ENCODE measurements at places on chromosomes 2 and 18.

GRCh38 chr2:6337472-6337820 is 528.3 kb downstream of the CMPK2 start:
- DNase-seq: no peak

DNA sequence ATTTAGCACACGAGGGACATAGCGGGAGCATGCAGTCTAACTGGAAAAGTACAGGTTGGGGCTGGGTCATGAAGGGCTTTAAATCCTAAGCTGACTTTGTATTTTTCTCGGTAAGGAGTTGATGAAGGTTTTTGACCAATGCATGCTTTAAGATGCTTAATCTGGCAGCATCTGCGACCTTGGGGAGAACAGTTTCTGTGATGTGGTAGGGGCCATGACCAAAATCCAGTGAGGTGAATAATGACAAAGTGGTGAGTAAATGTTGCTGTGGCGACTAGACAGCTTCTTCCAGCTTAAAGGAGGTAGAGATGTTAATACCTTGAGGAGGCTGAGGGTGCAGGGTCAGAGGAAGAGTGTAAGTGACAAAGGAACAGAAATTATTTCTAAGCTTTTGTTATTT is 174.6 kb upstream of the ALPP start:
- no peak for DNase-seq

DNA sequence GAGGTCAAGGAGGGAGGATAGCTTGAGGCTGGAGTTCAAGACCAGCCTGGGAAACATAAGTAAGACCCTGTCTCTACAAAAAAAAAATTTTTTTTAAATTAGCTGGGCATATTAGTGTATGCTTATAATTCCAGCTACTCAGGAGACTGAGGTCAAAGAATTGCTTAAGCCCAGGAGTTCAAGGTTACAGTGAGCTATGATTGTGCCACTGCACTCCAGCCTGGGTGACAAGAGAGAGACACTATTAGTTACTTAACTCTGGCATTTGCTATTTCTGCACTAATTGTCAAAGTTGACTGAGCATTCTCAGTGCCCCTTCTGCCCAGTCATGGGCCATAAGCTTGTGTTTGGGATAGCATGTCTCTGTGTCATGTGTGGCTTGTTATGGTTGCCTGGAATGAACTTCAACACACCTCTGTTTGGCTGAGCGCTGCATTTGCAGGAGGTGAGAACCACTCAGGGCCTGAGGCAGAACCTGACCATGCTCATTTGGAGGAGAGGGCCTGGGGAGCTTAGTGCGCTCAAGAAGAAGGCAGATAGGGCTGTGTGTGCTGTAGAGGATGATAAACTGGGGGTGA is 77.7 kb downstream of the SH3RF3 start:
- no peak for DNase-seq

GRCh38 chr2:69789175-69789721 is 40.2 kb upstream of the GMCL1 start:
- DNase-seq: no peak

DNA sequence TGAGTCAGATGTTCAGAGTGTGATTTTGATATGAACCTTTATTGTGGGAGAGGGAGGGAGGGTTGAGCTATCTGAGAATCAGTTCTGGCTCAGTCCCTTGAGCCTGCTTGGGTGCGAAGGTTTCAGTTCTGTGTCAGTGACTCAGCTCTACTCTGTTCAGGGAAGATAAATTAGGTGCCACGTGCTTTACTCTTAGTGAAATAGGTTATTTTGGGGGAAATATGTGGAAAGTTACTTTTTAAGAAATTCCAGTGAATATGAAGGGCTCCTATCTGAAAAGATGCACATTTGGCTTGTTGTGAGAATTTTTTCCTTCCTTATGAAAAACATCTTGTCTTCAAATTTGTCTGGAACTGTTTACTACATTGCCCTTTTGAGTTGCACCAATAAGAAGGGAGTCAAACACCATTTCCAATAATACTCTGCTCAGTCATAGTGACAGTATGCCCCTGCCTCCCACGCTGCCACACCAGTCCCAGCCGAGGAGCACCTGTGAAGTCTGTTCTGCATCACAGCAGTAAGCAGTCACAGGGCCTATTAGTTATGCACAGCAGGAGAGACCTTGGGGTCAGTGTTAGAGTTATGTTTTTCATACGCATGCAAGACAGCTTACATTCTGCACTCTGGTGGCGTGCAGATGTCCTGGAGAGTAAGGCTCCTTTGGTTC is 32.8 kb upstream of the DNAH7 start:
- DNase-seq: no peak

GRCh38 chr18:13566941-13567746 is 159.2 kb downstream of the FAM210A start:
- no peak for DNase-seq

GRCh38 chr2:64731746-64732145 is 78.0 kb upstream of the SERTAD2 start:
- no peak for DNase-seq

GRCh38 chr2:108776475-108776874 is 10.1 kb upstream of the CCDC138 start:
- DNase-seq: no peak

DNA sequence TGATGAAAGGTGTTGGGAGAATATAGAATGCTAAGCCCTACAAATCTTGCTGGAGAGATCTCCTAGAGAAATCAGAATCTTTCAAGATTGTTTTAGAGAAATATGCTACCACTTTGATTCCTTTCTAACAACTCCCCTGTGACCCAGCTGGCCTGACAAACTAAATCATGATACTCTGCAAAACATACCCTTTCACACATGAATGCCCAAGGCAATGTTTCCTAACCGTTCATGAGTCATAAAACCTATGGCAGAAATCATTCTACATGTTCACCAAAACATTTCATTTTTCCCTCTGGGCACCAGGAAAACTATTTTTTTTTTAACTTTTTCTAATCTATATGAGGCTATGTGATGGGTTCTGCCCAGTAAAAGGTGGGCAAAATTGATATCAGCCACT is 77.8 kb upstream of the SETBP1 start:
- DNase-seq: no peak

DNA sequence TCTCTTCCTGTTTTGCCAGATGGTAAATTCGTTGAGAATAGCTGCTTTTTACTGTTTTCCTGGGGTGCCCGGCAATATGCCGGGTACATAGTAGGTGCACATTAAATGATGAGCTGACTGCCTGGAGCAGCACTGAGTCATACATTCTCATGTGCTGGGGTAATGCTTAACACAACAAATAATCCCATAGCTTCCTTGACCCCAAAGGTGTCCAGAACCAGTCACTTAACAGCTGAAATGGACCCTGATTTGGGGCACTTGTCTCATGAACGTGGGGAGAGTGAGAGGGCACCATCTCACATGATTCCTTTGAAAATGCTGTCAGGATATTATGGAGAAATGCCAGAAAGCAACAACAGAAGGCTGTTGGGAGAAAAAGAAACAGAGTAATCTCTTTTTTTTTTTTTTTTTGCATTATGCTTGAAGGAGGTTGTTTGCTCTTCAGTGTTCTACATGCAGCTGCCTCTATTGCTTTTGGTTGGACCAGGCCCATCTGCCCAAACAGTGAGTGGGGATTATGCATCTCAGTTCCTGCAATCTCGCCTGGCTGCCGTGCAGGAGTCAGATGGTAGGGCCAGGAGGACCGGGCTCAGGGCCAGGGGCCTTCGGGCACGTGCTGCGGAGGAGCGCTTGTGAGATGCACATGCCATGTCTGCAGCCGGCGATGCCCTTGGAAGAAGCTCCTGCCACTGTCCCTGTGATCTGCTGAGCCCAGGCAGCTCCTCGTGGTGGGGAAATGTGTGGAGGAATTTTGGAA is 162.1 kb downstream of the SH3RF3 start:
- DNase-seq: no peak

GRCh38 chr2:121360566-121361300 is 75.7 kb upstream of the TFCP2L1 start:
- no peak for DNase-seq

DNA sequence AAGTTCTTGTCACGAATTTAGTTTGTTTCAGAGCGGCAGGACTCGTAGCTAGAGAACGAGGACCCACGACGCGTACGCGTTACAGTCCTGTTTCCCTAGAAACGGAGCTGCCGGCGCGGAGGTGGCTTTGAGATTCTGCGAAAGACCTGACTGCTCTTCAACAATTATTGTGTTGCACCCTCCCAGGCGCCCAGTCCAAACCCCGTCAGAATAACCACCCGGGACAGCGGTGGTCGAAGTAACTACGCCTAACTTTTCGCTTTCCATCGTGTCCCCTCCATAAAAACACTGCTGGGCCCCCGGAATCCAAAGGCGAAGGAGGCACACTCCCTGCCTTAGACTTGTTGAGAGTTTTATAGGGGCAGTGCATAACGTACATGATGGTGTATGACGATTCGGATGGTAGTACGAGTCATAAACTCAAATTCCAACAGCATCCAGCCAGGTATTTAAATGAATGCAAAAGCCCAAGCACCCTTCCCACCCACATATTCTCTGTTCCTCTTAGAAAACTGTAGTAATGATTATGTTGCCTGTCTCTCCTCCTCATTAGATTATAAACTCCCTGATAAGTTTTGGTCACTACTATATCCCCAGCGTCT is 651 bp upstream of the STAM2 start:
- no peak for DNase-seq

GRCh38 chr2:8576525-8577167 is 105.2 kb upstream of the ID2 start:
- no peak for DNase-seq

DNA sequence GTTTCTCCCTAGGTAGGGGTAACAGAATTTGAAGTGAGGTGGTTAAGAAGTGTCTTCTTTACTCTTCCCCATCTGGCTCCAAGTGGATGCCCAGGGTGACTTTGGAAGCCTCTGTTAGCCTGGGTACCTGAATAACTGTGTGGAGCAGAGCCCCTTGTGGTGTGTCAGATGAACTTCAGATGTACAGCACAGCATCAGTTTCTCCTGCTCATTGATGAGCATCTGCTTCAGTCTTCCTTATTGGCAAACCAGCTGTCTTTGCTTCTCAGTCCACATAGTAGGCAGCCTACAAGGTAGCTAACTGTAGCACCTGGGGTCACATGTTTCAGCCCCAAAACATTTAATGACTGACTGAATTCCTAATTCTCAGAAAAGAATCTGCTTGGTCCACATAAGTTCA is 56.2 kb upstream of the ATP8B1 start:
- DNase-seq: peak; percentile 52

DNA sequence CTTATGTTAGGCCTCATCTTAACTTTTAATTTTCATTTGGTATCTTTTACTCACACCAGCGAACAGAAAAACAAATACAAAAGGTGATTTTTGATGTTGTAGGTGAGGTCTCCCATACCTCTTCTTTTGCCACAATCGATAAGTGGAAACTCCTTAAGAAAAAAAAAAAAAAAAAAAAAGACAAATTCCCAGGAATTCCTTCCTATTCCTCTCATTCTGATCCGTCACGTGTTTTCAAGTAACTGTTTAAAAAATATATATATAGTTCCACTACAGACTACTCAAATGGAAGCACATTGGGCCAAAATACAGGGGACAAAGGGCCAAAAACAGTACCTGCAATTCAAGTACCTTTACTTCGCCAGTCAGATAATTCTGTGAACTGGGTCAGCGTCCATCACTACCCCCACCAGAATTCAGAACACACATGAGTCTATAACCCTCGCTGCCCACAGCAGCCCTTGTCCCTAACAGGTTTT is 16.5 kb downstream of the NMUR1 start:
- DNase-seq: no peak

GRCh38 chr2:25454824-25455611 is 113.3 kb upstream of the DNMT3A start:
- DNase-seq: no peak

DNA sequence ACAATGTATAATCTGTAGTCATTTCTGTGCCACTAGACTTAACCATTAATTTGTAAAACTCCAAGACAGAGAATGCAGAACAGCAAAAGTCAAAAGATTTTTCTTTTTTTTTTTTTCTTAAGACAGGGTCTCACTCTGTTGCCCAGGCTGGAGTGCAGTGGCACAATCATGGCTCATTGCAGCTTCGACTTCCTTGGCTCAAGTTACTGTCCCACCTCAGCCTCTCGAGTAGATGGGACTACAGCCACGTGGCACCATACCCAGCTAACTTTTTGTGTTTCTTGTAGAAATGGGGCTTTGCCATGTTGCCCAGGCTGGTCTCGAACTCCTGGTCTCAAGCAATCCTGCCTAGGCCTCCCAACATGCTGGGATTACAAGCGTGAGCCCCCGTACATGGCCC is 80.1 kb downstream of the TLK1 start:
- DNase-seq: no peak

DNA sequence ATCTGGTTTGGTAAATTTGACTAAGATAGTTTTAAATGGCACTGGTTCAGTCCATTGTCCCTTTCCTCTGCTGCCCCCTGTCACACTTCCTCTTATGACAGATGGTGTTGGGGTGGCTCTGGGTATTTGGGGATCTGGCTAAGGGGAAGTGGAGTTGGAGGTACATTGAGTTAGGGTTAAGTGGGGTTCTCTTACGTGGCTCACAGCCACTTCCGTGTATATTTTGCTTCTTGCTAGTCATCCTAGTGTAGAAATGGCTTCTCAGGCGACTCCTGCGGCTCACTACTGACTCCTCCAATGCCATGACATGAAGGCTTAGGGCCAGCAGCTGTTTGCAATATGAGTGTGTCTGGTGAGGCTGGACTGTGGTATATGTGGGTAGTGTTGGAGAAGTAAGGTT is 187.0 kb downstream of the HAUS1 start:
- DNase-seq: no peak

GRCh38 chr2:216960671-216961268 is 100.9 kb upstream of the TNP1 start:
- DNase-seq: no peak

DNA sequence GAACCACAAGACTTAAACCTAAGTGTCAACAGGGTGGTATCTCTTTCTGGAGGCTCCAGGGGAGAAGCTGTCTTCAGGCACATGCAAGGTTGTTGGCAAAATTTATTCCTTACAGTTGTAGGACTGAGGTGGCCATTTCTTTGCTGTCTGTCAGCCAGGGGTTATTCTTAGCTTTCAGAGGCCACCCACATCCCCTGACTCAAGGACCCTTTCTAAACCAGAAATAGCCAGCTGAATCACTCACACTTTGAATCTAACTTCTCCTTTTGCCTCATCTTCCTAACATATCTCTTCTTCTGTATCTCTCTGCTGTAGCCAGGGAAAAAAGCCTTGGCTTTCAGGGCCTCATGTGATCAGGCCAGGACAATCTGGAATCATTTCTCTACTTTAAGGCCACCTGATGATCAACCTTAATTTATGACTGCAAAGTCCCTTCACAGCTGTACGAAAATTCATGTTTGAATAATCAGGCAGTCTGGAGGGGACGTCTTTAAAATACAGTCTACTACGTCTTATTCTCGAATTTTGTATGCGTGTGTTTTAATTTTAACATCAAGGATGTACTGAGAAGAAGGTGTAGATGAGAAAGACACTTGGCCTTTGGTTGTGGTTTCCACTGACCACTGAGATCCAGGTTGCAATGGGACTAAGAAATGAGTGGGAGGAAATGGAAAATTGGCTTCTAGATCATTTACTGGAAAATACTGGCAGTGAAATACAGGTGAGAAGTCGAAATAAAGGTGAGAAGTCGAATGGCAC is 90.4 kb downstream of the DOCK10 start:
- no peak for DNase-seq

GRCh38 chr2:156334496-156335478 is 2.3 kb upstream of the NR4A2 start:
- peak; percentile 77 for DNase-seq

- DNase-seq: peak; percentile 90
Measured at GRCh38 chr2:130372055-130372832, 16.4 kb downstream of the PTPN18 start.
